ENCODE measurements at places on chromosomes 16 and 17. TPM values are rescaled to one million over a fixed set of nuclear protein-coding genes. Genes with fewer than 3 reads are reported as not detected.
A peak's percentile ranks its signal among the peaks of the same experiment; 100 is the strongest.

CDH8 gene
- 13.2 TPM for total RNA-seq

CCL4 gene
- total RNA-seq = 21.8 TPM

DNA sequence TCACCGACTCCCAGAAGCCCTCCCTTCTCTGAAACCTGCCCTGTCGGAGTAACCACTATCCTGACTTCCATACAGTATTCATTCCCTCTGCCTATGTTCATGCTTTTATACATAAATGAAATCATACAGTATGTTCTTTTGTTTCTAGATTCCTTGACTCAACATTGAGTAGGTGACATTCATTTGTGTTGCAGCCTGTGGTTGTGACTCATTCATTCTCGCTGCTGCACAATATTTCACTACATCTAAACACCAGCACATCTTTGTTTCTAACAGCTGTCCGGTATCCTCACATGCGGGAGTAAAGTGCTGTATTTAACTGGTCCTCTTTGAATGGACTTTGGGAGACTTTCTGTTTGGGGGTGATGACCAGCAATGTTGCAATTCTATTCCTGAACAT is 135.0 kb upstream of the FOXF1 start:
- no peaks in the 10 kb centered on the region for H3K36me3 ChIP-seq
- peak overlapping the region; percentile 56 for H3K27ac ChIP-seq
- DNase-seq = peak; percentile 93
- no peak overlapping the region for H3K4me3 ChIP-seq
- no peaks in the 10 kb centered on the region for H3K27me3 ChIP-seq

DNA sequence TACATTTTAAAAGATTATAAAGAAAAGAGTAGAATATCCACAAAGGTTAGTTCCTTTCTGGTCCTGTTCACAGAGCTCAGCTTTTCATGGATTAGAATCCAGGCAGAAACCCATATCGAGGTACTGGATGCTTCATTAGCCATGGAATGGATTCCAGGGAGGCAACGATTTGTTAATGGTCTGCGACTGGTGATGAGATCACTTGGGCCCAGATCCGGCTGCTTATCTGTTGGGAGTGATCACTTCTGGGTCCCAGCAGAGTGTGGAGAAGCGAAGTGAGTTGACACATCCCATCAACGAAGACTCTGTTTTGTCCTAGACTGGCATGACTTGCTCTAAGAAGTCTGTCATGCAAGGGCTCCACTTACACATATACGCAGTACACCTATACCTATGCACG is 165.8 kb downstream of the MAF start:
- peaks cover 2% of the 10 kb centered on the region for H3K27me3 ChIP-seq
- no peak overlapping the region for H3K27ac ChIP-seq
- H3K36me3 ChIP-seq = no peaks in the 10 kb centered on the region
- no peak for DNase-seq
- H3K4me1 ChIP-seq = peaks cover 4% of the 10 kb centered on the region

DNA sequence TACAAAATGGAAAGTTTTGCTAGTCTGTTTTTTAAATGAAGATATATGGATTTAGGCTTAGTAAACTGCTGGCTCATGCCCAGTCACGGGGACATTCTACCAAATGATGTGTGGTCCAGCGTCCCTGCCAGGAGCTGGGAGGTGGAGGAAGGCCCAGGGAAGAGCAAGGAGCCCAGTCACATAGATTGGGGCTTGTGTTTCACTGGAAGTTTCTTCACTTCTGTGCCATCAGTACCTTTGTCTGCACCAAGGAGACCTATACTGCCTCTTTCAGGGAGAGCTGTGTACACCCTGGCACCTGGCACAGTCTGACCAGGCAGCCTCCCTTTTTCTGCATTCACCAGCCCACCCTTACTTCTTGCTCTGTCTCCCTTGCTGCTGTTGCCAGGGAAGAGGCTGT is 32.6 kb upstream of the ERN1 start:
- H3K27me3 ChIP-seq = no peaks in the 10 kb centered on the region
- H3K27ac ChIP-seq = no peak overlapping the region
- no peak for DNase-seq
- H3K36me3 ChIP-seq = no peaks in the 10 kb centered on the region
- H3K4me1 ChIP-seq = no peaks in the 10 kb centered on the region

DNA sequence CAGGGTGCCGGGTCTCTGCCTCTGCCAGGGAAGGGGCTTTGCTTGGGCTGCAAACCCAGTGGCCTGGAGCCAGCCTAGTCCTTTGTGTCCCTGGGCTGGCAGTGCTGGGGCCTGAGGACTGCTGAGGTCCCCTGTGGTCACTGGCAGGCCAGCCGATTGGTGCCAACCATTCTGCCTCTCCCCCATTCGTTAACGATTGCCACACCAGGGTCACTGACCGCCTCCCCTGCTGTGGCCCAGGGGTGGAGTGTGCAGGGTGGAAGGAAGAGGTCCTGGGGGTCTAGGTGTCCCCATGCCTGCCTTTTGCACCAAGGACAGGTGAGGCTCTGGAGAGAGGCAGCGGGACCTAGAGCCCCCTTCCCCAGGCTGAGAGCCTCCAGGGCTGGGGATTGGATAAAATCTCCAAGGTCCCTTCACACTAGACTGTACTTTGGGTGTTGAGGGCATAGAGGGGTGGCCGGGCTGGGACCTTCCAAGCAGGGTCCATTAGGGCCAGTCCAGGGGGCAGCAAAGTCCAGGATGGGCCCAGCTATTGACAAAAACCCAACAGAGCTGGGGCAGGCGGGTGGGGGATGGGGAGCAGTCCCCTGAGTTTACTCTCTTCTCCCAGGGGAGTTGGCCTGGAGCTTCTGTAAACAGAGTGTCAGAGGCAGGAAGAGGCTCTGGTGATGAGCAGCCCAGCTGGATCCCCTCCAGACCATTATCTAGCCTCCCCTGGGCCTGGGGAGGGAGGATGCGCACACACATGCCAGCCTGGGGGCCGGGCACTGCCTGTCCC is 1.1 kb downstream of the VASN start:
- no peak for DNase-seq
- H3K27ac ChIP-seq = peak overlapping the region; percentile 95
- peaks cover 70% of the 10 kb centered on the region for H3K4me1 ChIP-seq
- peak overlapping the region; percentile 83 for H3K4me3 ChIP-seq
- H3K27me3 ChIP-seq = no peaks in the 10 kb centered on the region

Measured in astrocyte (in vitro differentiated cells and primary cell).